ENCODE measurements at places on chromosomes 13 and 19. TPM values are rescaled to one million over a fixed set of nuclear protein-coding genes. Genes with fewer than 3 reads are reported as not detected.

DNA sequence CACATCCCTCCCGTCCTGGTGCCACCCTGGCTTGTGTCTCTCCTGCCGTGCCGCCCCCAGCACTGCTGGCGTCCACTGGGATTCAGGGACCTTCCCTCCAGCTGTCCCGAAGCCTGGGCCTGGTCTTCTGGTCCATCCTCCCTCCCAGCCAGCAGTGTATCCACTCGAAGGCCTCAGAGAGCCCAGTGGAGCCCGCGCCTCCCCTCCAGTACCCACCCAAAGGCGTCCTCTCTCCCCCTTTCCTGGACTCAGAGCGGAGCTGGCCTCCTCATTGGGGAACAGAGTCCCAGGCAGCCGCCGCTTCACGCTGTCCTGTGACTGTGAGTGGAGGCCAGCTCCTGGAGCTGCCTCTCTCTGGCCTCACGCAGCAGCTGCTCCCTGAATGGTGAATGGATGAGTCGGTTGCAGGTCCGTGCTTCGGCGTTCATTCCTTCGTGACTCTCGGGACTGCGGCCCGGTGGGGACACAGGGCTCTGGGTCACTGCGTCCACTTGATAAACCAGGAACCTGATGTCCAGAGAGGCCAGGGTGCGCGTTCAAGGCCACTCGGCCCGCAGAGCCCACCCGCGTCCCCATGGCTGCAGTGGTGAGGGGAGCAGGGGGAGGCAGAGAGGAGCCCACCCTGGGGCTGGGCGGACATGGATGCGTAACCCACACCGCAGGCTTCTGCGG lies 12.1 kb downstream of the ONECUT3 start:
- no peak for DNase-seq

GRCh38 chr13:23599083-23599925 lies 29.1 kb downstream of the TNFRSF19 start:
- DNase-seq = no peak

PLVAP gene
- 3.0 TPM for polyA plus RNA-seq

DNA sequence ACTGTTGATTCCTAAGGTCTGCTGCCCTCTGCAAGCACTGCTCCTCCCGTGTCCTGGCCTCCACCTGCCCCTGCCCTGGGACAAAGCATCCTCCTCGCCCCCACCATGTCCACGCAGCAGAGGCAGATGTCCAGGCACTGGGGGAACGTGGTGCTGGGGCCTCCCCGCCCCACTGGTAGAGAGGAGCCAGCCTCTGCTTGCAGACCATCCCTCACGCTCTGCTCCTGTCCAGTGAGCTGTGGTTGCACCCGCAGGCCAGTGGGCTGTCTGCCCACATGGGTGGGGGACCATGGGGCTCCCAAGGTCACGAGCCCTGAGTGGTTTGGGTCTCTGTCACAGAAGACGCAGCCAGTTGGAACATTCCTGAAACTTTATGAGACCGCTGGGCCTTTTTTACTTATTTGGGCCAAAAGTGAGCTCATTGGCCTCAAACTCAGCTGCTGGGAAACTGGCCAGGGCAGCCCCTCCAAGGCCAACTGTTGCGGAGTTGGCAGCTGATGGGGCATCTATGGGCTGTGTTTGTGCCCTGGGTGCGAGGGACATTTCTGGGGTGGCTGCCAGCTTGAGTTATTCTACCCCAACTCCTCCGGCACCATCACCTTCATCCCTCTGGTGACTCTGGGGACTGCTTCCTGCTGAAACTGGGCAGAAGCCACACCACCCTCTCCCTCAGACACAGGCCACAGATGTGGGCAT lies 64.8 kb upstream of the F7 start:
- no peak for DNase-seq

DNA sequence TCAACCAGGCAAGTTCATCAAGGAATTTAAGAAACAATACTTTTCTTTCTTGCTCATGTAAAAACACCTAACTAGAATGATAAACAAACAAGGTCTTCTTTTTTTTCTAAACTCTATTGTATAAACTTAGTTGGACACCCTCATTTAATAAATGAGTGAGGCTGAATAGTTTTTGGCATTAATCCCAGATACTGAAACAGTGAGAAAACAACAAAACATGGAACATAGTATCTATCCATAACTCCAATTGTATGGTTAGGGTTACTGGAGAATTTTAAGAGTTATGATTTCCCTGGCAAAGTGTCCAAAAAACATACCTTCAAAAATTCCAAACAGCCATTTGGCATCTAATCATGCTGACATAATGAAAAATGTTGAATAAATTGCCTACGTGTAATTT lies 5.8 kb upstream of the POMP start:
- no peak for DNase-seq

DNA sequence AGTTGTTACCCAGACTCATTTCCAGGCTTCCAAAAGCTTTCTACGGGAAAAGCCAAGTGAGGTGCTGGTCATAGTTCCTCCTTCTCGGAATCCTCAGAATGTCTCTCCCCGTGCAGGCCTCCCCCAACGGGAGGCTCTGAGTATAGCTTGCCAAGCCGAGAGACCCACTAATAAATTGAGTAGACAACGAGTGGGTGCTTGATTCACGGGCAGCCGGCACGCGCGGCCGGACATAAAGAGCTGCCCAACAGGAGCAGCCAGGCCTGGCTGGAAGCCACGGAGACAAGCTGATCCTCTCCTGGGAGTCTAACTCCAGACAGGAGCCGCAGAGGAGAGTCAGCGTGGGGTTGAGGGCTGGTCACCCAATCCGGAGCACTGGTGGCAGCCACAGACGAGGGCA lies 43.4 kb upstream of the MEDAG start:
- peak; percentile 85 for DNase-seq

GRCh38 chr13:55977436-55977835 lies 1163.3 kb upstream of the PRR20A start:
- no peak for DNase-seq

ZNF699 gene
- polyA plus RNA-seq = 0.60 TPM

PPM1N gene
- 3.0 TPM for polyA plus RNA-seq

DNA sequence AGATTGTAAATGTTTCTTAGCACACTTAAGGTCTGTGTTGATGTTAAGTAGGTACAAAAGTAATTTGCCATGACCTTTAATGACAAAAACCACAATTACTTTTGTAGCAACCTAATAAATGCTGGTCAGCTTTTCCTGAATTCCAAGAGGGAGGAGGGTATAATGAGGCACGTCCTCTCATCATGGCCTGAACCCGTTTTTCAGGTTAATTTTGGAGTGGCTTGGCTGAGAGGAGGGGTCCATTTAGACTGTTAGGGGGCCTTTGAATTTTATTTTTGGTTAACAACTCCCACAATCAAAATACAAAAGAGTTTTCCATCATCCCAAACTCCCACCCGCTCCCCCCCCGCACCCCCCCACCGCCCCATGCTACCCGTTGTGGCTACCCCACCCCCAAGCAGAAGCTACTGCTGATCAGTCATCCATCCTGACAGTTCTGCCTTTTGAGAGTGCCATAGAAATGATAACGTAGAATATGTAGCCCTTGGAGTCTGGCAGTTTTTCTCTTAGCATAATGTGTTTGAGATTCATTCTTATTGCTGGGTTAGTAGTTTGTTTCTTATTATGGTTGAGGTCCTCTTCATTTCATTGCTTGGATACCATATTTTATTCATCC lies 14.4 kb upstream of the PLEKHF1 start:
- DNase-seq = peak; percentile 2

GRCh38 chr19:2582984-2583956 lies 107.3 kb downstream of the GADD45B start:
- peak; percentile 17 for DNase-seq

GRCh38 chr19:42089191-42089750 lies 13.3 kb downstream of the ZNF574 start:
- DNase-seq = no peak

DNA sequence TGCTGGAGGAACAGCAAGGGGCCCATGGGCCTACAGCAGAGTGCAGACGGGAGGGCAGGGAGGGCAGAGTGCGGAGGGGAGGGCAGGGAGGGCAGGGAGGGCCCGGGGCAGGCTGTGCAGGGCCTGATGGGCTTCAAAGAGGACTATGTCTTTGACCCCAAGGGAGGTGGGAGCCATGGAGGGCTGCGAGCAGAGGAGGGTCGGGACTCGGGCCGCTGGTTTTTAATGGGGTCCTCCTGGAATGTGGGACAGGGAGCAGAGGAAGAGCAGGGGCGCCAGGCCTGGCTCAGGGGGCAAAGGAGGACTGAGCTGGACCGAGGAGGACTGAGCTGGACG lies 3.6 kb downstream of the PIP5K1C start:
- DNase-seq = no peak

- DNase-seq = no peak
Measured at GRCh38 chr19:17170538-17171297, 44.4 kb upstream of the USE1 start.

C19orf67 gene
- polyA plus RNA-seq = not detected

GRCh38 chr19:1422943-1423342 lies 15.3 kb upstream of the RPS15 start:
- DNase-seq = no peak

ZNF562 gene
- 13.2 TPM for polyA plus RNA-seq

DNA sequence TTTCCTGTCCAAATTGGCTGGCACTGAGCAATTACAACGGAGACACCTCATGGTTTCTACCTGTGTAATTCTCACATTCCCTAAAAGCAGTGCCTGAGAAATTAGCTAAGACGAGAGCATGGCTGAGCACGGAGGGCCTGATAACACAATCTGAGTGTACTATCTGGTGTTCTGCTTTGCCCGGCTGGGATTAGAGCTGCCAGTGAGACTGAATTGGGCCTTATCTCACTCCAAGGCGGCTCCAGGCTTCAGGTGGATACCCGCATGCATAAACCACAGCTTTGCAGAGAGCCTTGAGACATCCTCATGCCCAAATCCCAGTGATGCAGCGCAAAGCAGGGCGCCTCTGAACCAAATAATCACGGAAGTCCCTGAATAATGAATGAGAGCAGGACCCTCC lies 172.3 kb downstream of the OXGR1 start:
- no peak for DNase-seq

DNA sequence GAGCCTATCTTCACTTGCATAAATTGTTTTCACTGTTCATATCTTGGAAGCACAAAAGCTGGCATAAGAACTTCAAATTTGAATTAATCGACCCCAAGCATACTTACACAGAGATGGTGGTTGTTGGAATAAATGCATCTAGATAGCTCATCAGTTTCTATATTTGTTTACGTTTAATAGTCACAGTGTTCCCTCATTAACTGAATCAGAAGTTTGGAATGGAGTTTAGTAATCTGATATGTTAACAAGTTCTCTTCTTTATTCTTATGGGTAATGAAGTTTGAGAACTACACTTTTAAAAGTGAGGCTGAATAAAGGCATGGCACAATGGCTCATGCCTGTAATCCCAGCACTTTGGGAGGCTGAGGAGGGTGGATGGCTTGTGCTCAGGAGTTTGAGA lies 886.7 kb upstream of the PCDH20 start:
- DNase-seq = no peak

DNA sequence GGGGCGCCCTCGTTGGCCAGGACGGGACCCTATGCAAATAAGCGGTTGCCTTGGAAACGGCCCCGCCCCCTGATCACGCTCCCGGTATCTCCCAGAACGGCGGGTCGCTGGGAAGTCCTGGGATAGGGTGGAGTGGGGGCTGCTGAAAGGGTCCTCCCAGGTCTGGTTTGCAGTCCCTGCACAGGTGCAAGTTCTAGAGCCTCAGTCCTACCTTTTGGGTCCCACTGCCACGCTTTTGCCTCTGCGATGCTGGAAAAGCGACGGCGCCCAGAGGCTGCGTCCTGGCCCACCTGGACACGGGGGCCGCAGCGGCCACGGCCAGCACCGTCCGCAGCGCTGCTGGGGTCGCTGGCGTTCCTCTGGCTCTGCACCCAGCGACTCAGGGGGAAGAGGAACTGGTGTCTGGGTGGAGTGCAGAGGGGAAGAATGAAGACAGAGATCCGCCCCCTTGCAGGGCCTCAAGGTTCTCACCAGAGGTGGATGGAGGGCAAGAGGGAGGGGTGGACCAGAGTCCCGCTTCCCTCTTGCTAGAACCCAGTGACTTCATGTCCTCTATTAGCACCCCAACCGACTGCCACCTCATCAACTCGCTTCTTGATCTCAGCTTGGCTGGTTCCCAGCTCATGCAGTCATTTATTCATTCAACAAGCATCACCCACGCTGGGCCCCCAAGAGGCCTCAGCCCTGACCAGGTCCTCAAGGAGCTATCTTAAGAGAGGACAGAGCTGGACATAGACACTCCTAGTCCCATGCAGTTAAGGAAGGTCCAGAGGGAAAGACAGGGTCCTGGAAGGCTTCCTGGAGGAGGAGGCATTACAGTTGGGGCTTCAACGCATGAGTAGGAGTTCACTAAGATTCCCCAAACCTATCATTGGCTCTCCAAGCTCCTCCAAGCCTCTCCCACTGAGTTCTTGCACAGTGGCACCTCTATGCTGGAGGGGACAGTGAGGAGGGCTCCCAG lies at the start of gene LRRC25:
LRRC25 (minus strand) TSS at position 381 of the 961 bp plus-strand sequence. CDS start 659 bp downstream, outside the sequence.
- peak; percentile 77 for DNase-seq

- DNase-seq = no peak
Measured at GRCh38 chr13:49494645-49495044, 1.1 kb upstream of the PHF11 start.

DNA sequence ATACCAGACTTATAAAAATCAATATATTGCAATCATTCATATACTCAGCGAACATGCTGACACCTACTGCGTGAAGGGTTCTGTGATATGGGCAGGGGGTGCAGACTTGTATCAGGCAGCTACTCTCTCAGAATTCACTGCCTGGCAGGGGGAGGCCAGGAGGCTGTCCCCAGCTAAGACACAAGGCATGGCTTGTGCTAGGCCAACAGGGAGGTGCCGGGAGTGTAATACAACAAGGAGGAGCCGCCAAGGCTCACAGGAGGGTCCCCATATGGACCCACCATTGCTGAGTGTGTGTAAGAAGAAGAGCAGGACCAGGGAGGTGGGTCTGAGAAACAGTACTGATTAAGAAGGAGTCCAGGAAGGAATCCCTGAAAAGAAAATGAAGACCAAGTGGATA lies 97.2 kb downstream of the COL4A2 start:
- DNase-seq = no peak

GRCh38 chr13:30148786-30149185 lies 158.6 kb downstream of the KATNAL1 start:
- DNase-seq = no peak

DNA sequence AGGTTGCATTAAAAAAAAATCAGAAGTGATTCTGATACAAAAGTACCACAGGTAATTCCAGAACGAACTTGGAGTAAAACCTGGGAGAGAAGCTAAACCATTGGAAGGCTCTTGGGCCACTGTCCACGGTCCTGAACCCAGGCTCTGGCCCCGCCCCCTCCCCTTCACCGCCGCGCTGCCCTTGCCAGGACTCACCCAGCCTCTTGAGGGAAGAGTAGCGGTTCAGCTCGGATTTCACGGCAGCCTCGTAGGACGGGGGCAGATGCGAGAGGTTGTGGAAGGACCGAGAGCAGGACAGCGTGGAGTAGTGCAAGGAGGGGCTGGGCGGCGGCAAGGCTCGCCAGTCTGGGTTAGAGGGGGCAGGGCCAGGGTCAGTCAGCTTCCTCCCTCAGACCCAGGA lies 5.7 kb downstream of the SHISA7 start:
- DNase-seq = no peak

GRCh38 chr13:75137911-75138571 lies 343.9 kb downstream of the TBC1D4 start:
- DNase-seq = no peak

ZNF414 gene
- polyA plus RNA-seq = 17.1 TPM

CALR gene
- 717 TPM for polyA plus RNA-seq

- DNase-seq = no peak
Measured at GRCh38 chr13:37869506-37869755, 141 bp downstream of the TRPC4 start.
